ENCODE measurements at places on chromosomes 3 and 15. TPM values are rescaled to one million over a fixed set of nuclear protein-coding genes. Genes with fewer than 3 reads are reported as not detected.

ATP13A5 gene
- total RNA-seq: not detected

ASB7 gene
- total RNA-seq: 10.3 TPM

SCAANT1 gene
- not detected for total RNA-seq

XCR1 gene
- total RNA-seq: 0.16 TPM

CHDH gene
- total RNA-seq: 1.4 TPM

GRCh38 chr3:131960324-131960723 lies 74.5 kb downstream of the CPNE4 start:
- no peak for DNase-seq

GRCh38 chr15:99176757-99177156 lies 71.9 kb downstream of the SYNM start:
- no peak for DNase-seq

- DNase-seq: no peak
Measured at GRCh38 chr15:85453144-85453872, 72.9 kb downstream of the AKAP13 start.

DNA sequence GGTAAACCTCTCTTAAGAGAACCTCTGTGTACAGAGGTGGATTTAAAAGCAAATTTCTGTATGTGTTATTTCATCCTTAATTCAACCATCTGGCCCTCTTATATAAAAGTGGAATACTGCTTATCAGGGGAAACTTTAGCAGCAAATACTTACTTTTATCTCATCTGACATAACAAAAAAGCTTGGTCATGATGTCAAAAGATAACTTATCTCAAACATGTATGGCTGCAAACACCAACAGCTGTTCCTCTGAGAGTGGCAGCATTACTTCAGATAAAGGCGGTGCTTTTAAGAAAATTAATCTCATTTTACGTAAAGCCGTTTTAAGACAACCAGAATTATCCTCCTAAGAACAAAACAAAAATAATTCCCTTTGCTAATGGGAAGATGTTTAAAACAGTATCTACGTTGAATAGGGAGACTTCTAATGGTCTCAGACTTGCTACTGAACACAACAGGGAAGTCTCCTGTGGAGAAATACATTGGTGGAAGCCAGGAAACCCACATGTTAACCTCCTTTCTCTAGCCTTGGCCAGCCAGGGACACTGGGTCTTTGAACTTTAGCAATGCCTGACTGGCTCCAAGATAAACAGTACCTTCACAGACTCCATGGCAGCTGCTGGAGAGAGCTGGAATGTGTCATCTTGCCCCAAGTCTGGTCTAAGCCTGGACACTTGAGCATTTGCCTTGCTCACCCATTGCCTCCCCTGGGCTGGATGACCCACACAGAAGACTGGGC lies 18.1 kb downstream of the ARRDC4 start:
- DNase-seq: no peak

- DNase-seq: peak; percentile 57
Measured at GRCh38 chr15:64925335-64926330, 13.9 kb downstream of the ANKDD1A start.

- no peak for DNase-seq
Measured at GRCh38 chr3:28252001-28252431, 10.6 kb downstream of the CMC1 start.

- DNase-seq: no peak
Measured at GRCh38 chr3:64853456-64853855, 165.7 kb upstream of the ADAMTS9 start.

DNA sequence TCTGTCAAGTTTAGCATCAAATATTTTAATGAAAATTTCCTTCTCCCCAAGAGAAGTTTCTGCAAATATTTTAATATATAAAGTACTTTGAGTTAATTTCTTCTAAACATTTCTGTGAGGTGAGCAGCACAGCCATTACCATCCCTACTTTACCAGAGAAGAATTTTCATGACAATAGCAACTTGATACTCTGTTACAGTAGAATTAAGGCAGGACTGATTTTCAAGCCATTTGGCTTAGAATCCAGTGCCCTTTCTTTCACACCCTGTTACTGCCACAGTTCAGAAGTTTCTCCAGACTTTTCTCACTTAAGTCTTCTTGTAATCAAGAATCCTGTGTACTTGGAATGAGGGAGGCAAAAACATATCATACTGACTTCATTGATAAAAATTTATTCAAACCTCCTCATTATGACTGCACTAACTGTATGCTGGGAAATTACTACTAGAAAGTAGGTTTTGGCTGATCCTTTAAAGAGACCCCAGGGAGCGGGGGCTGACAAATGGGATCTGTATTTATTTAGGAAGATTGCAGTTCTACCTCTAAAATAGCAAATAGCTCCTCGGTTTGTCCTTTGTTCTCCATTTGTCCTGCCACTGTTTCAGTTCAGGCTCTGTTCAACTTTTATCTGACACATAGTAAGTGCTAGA lies 557.0 kb upstream of the SGO1 start:
- no peak for DNase-seq

DNA sequence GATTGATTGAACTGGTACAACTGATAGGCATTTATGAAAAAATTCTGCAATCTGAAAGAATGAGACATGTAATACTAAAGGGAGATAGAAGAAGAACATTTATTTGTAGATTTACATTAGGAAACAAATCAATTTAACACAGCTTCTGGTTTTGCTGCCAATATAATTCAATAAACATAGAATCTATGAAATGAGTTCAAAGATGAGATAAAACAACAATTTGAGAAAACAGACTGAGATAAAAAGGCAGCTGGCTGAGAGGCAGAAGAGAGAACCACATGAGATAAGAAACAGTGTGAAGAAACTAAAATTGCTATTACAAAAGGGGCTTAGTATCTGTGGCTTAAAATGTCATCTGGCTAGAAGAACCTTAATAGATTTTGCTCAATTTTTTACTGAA lies 176.6 kb downstream of the PYDC2 start:
- no peak for DNase-seq

DNA sequence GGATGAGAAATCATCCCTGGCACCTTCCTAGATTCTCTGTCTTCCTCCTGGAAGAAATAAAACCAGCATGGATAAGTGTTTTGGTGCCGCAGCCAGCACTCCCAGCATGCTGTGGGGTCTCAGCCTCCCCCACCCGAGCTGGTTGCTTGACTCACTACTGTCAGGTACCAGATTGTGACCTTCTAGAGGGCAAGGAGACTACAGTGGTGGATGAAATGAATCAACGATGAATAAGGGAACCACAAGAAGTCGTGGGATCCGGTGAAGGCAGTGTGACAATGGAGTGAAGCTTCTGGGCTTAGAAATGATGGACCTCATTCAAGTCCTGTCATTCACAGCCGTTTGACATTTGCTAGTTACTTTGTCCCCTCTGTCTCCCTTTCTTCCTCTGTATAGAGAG lies 50.2 kb upstream of the SLCO3A1 start:
- no peak for DNase-seq

GRCh38 chr3:190180268-190180667 lies 59.6 kb upstream of the P3H2 start:
- no peak for DNase-seq

DNA sequence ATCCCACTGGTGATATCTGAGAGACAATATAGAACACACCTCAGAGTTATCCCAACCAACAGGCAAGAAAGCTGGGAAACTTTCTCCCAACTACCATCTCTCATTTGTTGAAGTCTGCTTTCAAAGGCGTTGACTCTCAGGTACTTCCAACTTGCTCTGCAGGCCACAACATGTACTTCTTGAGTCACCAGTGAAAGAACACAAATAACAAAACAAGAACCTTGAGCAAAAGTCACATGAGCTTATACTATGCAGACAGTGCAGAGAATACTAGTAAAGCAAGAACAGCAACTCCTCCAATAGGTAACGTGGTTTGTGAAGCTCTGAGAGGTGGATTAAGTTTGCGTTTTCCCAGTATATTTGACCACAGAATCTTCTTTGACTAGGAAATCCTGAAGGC lies 20.6 kb downstream of the SNTN start:
- DNase-seq: no peak

- no peak for DNase-seq
Measured at GRCh38 chr15:63791228-63791627, 42.5 kb downstream of the HERC1 start.

GRCh38 chr3:139439278-139439677 lies 37.0 kb downstream of the RBP2 start:
- no peak for DNase-seq

DNA sequence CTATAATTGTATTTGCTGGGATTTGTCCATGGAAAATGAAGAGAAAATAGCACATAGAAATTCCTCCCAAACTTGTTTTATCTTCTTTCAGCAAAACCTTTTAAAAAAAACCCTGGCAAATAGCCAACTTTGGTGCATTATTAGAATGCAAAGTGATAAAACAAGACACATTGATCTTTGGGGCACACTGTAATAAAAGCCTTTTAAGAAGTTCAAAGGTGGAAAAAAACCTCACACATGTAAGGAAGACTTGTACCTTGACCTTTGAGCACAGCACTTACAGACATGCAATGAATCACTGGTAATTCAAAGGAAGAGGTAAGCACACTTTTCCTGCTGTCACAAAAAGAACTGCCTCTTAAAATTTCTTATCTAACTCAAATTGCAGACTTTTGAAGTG lies 8.0 kb upstream of the MORC1 start:
- DNase-seq: no peak

All from mesenteric fat pad (tissue), 1 donor.